ENCODE measurements at places on chromosomes 12 and 14. TPM values are rescaled to one million over a fixed set of nuclear protein-coding genes. Genes with fewer than 3 reads are reported as not detected.

KCNMB4 gene
- 11.5 TPM for total RNA-seq

TBX5 gene
- not detected for total RNA-seq

CLEC2B gene
- total RNA-seq = not detected

KLRC2 gene
- not detected for total RNA-seq

LRRC23 gene
- total RNA-seq = 11.5 TPM

SERPINA12 gene
- total RNA-seq = not detected

OTOGL gene
- 1.4 TPM for total RNA-seq

FAIM2 gene
- total RNA-seq = not detected

NKX2-1 gene
- total RNA-seq = 2.6 TPM

ASB2 gene
- 0.42 TPM for total RNA-seq

OR4E2 gene
- total RNA-seq = not detected

MLF2 gene
- total RNA-seq = 393 TPM

Data from endodermal cell (in vitro differentiated cells).